ENCODE measurements at places on chromosomes 5 and 9.
A peak's percentile ranks its signal among the peaks of the same experiment; 100 is the strongest.

- peak; percentile 63 for DNase-seq
Observed at GRCh38 chr5:177309351-177310191, 2.1 kb downstream of the MXD3 start.

GRCh38 chr9:111179577-111179976 lies 141.3 kb upstream of the LPAR1 start:
- DNase-seq = no peak

DNA sequence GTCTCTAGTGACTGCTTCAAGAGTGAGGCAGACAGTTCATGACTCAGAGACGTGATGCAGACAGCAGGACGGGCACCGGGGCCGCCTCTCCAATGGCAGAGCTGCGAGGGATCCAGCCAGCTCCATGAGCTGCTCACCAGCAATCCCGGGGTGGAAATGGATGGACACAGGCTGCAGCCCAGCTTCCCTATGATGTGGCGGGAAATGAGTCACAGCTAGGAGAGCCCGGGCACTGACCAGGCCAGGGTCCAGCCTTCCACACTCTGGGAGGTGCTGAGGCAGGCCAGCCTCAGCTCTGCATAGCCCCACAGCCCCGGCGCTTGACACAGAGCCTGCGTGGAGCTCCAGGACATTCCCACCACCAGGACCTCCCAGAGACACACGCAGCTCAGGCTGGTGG lies 244.8 kb upstream of the IRX2 start:
- DNase-seq = no peak

- DNase-seq = no peak
Observed at GRCh38 chr5:74640954-74641734, 616 bp upstream of the ENC1 start.

- DNase-seq = no peak
Observed at GRCh38 chr9:85432599-85432998, 309.2 kb downstream of the AGTPBP1 start.

DNA sequence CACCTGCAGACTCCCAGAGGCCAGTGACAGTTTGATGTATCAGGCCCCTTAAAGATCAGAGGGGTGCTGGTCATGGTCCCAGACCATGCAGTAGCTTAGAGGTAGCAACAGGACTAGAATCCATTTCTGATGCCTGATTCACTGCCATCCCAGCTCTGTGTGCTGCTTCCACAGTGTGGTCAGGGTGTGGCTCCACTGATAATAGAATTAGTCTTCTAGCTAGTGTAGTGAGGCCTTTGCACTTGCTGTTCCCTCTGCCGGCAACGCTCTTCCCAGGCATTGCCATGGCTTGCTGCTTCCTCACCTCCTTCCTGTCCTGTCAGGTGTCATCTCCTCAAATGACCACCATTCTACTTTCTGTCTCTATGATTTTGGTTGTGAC lies 15.8 kb downstream of the PPARGC1B start:
- no peak for DNase-seq

DNA sequence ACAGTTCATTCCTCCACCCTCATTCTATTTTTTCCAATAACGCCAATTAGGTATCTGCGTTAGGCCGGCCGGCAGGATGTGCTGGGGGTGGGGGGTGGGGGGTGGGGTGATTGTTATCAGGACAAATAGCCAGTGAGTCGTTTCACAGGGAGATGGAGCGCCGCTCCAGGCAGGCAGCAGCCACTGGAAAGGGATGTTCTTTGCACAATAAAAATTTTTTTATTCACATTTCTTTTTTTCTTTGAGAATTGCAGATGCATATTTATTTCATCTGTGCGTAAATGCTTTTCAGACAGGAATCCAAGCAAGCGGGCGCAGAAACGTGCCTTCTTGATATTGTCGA lies 4.1 kb downstream of the LMX1B start:
- no peak for DNase-seq

DNA sequence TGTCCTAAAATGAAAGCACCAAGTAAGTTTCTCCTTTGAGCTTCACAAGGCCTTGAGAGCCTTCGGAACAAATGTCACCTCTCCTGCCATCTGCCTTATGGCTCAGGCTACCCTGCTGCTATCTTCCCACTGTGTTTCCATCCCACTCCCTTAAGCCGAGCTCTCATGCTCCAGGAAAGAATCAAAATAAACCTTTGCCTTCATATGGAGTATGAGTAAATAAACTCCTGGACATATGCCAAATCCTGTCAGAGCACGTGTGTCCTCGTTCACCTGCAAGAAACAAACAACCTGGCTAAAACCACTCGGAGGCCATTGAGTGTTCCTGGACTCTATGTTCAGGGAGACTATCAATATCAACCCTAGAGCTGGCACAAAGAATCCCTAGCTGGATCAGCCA lies 122.3 kb upstream of the CCDC112 start:
- no peak for DNase-seq

GRCh38 chr9:83960991-83961390 lies 19.0 kb downstream of the HNRNPK start:
- DNase-seq = no peak

DNA sequence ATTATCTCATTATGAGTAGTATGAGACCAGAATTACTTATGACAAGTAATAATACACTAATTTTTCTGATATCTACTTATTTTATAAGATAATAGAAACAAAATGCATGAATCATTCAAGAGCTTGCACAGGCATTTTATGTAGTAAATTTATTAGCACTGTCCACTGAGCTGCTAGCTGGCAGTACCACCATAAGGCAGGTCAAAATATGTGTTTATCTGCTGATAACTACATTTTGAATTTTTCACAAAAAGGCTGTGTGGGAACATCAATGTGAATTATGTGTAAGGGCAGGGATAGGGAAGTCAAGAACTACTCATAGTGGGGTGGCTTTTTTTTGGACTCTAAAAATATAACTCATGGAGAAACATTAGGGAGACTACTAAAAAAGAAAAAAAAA lies 249.6 kb downstream of the PAPPA start:
- DNase-seq = no peak

GRCh38 chr5:1184481-1184880 lies 16.9 kb upstream of the SLC6A19 start:
- DNase-seq = no peak

- DNase-seq = no peak
Observed at GRCh38 chr9:14240537-14240936, 73.4 kb downstream of the NFIB start.
